Thymus (tissue), 14 donors: ENCODE measurements at places on chromosomes 6 and 20. TPM values are rescaled to one million over a fixed set of nuclear protein-coding genes. Genes with fewer than 3 reads are reported as not detected.

Gene EFCAB8
- polyA plus RNA-seq = 0.46 TPM

GRCh38 chr6:95248499-95248898, 328.8 kb upstream of the MANEA start:
- no peak for DNase-seq

GRCh38 chr20:32792316-32792715, 27.4 kb upstream of the MAPRE1 start:
- no peak for DNase-seq

GRCh38 chr6:18359237-18359885, 27.8 kb upstream of the RNF144B start:
- DNase-seq = no peak

DNA sequence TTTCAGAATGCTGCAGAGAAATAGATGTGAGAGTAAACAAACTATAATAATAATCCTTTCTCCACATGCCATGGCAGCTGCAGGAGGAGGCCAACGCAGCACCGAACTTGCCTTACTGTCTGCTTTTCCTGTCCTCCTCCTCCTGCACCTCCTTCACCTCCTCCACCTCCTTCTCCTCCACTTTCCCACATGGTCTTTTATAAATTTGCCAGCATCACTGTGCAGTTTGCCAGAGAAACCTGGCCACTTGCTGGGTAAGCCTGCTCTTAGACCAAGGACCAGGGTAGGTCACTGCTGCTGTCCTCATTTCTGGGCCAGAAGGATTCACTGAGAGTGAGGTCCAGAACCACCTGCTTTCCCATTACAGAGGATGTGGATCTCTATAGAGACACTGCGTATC, 8.7 kb downstream of the SGK1 start:
- DNase-seq = no peak

DNA sequence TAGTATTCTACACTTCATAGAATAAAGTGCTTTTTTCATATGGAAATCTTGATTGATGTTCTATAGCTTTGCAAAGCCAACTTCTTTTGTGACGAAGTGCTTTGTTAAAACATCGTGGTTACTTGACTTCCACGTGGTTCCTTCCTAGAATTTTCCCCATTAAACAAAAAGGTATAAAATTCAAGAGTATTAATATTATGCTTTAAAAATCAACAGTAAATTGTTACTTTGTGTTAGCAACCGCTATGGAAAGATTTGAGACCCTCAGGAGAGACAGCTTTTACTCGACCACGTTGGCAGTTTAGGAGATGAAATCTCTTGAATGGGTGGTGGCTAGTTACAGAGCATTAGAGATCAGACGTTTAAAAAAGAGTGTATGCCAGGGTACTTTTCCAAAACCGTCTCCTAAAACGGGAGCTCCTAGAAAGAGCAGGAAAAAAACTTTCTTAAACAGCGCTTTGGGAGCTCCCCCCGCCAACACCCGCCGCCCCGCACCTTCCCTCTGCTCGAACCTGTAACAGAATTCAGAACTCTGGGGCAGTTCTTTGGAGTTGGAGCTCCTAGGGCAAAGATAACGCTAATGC, 920 bp downstream of the GJA1 start:
- no peak for DNase-seq

GRCh38 chr20:50037575-50037974, 54.8 kb downstream of the SNAI1 start:
- DNase-seq = no peak

Gene TSHZ2
- 1.4 TPM for polyA plus RNA-seq

DNA sequence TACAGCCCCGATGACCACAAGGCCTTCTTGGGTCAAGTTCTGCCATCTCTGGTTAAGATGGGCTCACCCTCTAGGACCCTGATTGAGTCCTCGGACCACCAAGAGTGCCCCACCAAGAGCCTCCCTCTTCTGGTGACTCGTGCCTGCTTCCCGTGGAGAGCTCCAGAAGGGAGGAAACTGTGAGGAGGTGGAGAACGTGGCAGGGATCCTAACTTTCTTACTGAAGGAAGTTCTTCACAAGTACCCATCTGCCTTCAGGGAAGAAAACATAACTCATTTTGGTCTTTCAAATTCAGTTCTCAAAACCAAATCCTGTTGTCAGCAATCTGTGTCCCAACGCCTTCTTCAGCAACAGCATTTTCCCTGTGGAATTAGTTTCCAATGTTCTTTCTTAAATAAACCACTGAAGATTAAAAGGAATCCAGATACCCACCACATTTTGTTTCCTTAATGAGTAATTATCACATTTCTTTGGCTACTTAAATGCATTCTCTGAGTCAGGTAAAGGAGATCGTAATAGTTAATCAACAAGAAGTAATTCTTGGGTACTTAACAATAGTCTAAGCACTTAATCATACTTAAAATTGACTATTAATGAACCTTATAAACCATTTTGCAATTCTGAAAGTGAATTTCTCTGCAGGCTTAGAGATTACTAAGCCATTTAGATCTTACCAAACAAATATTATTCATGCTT, 185.8 kb upstream of the SGK1 start:
- no peak for DNase-seq

Gene KCNK5
- 2.6 TPM for polyA plus RNA-seq

DNA sequence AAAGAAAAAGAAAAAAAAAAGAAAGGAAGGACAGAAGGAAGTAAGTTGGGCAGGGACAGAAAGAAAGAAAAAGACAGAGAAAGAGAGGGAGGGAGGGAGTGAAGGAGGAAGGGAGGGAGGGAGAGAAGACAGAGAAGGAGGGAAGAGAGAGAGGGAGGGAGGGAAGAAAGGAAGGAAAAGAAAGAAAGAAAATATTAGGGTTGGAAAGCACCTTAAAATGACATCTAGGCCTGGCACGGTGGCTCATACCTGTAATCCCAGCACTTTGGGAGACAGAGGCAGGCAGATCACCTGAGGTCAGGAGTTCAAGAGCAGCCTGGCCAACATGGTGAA, 33.2 kb downstream of the FASTKD5 start:
- DNase-seq = no peak

GRCh38 chr6:102619585-102619984, 1226.1 kb downstream of the GRIK2 start:
- DNase-seq = no peak

Gene ENPP5
- 21.2 TPM for polyA plus RNA-seq

DNA sequence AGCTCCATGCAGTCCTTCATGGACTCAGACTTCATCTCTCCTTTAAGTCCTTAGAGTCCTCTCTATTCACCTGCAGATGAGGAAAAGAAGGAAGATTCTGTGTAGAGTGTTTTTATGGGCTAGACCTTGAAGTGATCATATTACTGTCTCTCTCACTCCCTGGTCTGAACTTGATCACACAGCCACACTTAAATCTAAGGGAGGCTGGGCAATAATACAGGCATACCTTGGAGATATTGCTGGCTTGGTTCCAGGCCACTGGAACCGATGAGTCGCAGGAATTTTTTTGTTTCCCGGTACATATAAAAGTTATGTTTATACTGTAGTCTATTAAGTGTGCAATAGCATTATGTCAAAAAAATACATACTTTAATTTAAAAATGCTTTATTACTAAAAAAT, 59.2 kb upstream of the FOXO3 start:
- no peak for DNase-seq

DNA sequence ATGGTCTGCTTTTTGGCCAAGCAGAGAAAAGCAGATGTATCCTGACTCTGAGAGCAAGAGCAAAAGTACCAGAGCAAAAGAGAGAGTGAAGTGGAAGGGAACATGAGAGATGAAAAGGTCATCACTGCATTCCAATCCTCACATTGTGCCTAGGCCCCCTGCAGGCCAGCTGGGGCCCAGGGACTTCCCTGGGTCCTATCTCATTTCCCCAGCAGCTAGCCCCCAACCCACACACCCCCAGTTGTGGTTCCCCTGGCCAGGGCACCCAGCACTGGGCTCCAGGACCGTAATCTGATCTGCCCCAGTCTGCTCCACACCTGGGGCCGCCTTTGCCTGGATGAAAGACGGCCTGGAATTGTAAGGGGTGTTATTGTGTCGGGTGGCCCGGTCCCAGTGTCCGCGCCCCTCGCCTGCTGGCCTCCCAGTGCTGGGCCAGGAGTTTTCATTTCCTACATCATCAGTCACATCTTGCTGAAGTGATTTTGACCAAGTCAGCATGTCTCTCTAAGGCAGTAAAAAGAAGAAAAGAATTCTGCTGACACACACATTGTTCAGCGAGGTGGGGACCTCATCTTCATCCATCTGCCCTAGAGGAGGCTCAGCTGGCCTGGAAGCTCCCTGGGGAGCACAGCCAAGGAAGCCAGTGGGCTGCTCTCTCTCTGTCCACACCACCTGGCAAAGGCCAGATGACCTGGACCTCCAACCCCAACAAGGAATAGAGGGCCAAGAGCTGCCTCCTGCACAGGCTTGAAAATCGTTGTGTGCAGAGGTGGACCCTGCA, 4.0 kb upstream of the BMP7 start:
- DNase-seq = no peak

GRCh38 chr20:47688385-47689381, 96.6 kb downstream of the SULF2 start:
- DNase-seq = no peak

- DNase-seq = no peak
Measured at GRCh38 chr6:71045296-71045695, 88.4 kb upstream of the B3GAT2 start.

- DNase-seq = no peak
Measured at GRCh38 chr20:54284928-54285704, 77.2 kb downstream of the PFDN4 start.

- DNase-seq = no peak
Measured at GRCh38 chr20:6886065-6886729, 118.7 kb downstream of the BMP2 start.

GRCh38 chr6:104940893-104941728, 15.8 kb upstream of the LIN28B start:
- DNase-seq = peak; percentile 76

DNA sequence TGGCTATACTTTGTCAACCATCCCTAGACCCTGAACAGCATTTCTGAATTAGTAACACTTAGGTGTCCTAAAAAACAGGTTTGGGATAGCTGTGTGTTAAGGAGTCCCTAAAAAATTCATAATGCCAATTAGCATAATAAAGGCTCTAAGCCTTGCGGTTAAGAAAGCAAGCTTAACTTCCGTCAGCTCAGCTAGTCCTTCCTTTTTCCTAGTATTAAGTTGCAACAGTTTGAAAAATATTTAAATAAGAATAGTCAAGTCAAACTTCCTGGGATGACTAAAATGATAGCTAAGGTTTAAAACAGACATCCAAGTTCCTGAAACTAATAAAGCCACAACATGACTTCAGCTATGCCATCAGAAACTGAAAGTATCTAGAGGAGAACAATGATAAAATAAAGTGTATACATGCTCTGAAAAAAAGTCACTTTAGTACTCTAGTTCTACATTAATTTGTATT, 3.5 kb downstream of the AKIRIN2 start:
- DNase-seq = no peak

DNA sequence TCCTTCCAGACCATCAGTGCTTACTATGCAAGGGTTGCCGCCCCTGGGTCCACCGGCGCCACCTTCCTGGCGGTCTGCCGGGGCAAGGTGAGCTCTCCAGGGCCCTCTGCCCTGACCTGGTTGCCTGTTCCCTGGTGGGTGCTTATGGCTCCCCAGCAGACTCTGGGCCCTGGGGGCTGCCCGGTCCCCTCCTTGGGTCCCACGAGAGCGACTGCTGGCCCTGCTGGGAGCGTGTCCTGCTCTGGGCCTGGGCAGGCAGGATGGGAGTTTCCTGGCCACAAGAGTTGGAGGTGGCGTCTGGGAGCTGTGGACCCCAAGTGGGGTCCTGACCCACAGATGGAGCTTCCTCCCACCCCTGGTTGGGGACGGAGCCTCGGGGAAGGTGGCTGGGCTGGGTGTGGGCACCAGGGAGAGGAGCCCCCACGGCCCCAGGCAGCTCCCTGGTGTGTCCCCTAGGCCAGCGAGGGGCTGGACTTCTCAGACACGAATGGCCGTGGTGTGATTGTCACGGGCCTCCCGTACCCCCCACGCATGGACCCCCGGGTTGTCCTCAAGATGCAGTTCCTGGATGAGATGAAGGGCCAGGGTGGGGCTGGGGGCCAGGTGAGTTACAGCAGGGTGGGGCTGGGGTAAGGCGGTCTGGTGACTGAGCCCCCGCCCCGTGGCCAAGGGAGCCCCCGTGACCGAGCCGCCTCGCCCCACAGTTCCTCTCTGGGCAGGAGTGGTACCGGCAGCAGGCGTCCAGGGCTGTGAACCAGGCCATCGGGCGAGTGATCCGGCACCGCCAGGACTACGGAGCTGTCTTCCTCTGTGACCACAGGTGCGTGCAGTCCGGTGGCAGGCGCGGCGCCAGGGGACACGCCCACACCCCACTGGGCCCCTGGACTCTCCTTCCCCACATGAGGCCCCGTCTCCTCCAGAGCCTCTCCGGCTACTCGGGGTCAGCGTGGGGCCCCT, 7.1 kb upstream of the TNFRSF6B start:
- DNase-seq = no peak

GRCh38 chr20:14832630-14833029, 495.2 kb upstream of the FLRT3 start:
- DNase-seq = no peak

GRCh38 chr6:109069746-109070145, 24.9 kb downstream of the SESN1 start:
- no peak for DNase-seq

GRCh38 chr20:63254606-63255384, 532 bp upstream of the NKAIN4 start:
- DNase-seq = no peak

GRCh38 chr6:24854077-24854666, 55.5 kb upstream of the ARMH2 start:
- DNase-seq = no peak

Gene KIFC1
- 5.5 TPM for polyA plus RNA-seq

GRCh38 chr20:44026647-44027342, 112.1 kb downstream of the TOX2 start:
- DNase-seq = no peak

Gene ADGRF5
- 5.0 TPM for polyA plus RNA-seq

GRCh38 chr6:19028201-19028600, 641.1 kb downstream of the RNF144B start:
- no peak for DNase-seq

GRCh38 chr6:169738976-169739529, 12.3 kb downstream of the DYNLT2 start:
- DNase-seq = no peak

GRCh38 chr20:37615340-37616109, 78.3 kb upstream of the CTNNBL1 start:
- DNase-seq = no peak

- no peak for DNase-seq
Measured at GRCh38 chr6:118899948-118900347, 6.0 kb downstream of the ASF1A start.

DNA sequence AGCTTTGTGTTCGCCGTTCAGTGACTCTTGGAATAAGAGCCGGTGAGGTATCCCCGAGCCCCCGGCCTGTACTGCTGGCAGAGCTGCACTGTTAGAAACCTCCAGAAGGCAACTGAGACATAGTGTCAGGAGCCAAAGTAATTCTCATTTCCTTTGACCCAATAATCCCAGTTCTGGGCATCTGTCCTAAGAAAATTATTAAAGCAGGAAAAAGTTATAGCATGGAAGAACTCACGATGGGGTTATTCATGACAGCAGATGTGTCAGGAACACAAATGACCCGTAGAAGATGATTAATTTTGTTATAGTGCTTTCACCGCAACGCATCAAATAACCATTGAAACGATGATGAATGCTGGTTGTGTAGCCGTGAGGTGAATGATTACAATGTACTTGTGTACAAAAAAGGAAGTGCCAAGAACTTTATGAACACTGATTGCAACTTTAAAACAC, 20.3 kb downstream of the CYP21A2 start:
- no peak for DNase-seq
